Mesenteric fat pad (tissue), 1 donor: ENCODE measurements at places on chromosomes 2 and 18. TPM values are rescaled to one million over a fixed set of nuclear protein-coding genes. Genes with fewer than 3 reads are reported as not detected.
A peak's percentile ranks its signal among the peaks of the same experiment; 100 is the strongest.

The SCYGR4 gene
- total RNA-seq = not detected

DNA sequence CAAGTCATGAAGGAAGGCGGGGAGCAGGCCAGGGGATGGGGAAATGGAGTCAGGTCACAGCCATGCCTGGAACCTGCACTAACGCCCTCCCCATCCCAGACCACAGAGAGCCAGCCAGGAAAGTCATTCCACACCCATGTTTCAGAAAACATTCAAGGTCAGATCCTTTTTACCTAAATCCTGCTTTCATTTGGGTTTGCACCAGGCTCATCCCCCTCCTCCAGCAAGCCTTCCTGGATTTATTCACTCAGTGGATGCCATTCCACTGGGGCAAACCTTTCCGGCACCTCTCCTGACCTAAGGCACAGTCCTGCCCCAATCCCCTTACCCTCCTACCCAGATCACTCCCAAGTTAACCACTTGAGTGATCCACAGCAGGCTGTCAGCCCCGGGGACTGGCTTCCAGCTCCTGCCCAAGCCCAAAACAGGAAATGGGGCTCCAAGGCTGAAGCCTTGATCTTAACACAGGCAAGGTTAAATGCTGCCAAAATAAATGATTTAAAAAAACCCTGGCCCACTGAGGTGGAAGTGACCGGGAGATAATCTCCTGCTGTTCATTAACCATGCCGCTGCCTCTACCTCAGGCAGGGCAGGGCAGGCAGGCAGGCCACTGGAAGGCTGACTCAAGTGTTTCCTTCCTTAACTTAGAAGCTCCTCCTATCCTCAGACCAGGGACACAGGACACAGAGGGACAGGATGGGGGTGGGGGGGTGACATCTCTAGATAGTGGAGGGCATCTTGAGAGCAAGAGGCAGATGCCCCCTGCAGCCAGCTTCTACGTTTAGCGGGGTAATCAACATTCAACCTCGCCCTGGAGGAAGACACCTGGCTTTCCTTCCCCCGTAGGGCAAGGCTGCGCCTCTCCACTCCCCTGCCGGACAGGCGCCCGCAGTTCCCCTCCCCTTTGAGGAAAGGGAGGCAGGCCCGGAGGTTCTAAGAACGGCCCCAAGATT lies 1.4 kb downstream of the RAB11FIP5 start:
- DNase-seq = peak; percentile 73

DNA sequence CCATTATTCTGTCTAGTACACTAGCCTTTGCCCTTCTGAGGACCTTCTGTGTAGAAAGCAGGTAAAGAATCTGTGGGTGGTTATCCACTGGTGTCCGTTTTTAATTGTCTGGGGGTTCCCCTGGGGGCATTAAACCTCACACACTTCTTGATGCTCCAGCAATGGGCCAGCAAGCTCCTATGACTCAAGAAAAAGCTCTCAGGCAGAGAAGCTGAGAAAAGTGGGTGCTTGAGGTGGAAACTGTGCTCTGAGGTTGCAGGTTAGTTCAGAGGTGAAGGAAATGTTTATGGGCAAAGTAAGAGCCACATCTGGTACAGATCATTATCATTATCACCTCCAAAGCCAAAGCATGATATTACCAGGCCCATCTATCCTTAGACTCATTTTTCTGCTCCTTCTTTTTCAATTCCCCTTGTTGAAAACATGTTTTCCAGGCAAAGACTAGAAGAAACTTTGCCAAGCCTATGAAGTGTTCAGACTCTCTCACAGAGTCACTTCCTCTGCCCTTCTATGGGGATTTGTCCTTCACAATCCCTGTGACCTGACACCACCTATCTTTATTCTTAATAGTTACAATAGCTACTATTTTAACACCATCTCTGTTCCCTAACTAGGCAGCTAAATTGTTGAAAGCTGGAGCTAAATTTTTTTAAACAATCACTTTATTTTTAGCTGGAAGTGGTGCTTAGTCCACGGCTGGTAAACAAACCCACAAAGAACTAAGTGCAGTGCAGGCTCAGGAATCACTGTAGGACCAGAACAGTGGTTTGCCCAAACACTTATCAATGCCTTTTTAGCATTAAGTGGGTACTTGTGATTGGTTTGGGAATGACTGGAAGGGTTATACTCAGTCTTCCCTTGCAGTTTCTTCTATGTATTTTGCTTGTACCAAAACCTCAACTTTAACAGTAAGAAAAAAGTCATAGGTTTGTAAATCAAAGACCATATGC lies 512.8 kb upstream of the POU3F3 start:
- no peak for DNase-seq

DNA sequence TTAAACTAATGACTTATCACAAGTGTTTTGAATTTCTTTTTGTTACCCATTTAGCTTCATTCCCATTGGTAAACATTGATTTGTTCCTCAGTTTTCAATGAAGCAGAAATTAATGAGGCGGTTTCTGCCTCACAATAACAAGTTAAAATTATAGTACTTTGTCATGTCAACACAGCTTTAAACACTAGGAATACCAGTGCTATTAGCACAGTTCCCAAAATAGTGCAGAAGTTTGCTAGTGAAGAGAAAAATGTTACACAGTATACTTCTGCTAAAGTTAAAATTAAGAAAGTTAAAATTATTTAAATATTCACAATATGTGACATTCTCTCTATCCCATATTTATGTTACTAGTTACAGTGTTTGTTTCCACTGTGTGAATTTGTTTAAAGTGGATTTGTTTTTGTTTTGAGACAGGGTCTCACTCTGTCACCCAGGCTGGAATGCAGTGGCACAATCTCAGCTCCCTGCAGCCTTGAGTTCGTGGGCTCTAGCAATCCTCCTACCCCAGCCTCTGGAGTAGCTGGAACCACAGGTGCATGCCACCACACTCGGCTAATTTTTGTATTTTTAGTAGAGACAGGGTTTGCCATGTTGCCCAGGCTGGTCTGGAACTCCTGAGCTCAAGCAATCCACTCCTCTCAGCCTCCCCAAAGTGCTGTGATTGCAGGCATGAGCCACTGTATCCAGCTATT lies 3.8 kb upstream of the CHN1 start:
- DNase-seq = no peak

DNA sequence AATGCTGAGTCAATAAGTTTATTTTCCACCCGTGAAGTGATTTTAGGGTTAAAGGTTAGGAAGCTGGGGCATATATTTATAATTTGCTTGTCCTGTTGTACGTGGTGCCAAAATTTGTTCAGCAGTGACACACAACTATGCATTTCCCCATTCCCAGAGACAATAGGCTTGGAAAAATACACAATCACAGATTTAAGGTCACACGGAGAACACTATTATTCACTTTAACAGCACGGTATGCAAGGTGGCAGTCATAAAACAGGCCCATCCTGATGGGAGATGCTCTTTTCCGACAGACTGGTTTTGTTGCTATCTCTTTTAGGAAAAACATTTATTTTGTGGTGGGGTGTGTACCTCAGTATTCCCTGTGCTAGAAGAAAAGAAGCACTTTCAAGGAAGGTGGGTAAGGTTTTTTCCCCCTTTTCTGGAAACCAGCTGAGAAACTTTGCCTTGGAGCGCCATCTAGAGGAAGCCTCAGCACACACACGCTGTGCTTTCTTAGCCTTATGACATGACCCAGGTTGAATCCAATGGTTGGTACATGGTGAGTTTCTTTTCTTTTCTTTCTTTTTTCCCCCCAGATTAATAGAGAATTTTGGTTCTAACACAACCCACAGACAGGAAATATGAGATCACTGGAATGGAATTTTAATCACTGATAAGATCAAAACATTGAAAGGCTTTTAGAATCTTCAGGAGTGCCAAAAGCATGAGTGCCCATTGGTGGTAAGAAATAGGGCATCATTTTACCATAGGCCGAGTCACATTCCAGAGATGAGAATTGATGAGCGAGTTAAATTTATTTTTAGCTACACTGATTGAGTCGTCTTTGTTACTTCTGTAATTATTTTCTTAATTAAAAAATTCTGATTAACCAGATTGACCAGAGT lies 332.1 kb downstream of the AGPS start:
- DNase-seq = no peak

DNA sequence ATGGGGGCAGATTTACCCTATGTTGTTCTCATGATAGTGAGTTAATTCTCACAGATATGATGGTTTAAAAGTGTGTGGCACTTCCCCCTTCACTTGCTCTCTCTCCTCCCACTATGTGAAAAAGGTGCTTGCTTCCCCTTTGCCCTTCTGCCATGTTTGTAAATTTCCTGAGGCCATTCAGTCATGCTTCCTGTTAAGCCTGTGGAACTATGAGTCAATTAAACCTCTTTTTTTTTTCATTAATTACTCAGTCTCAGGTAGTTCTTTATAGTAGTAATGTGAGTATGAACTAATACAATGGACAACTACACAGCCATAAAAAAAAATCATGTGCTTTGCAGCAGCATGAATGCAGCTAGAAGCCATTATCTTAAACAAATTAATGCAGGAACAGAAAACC lies 118.5 kb downstream of the CALCRL start:
- DNase-seq = no peak

DNA sequence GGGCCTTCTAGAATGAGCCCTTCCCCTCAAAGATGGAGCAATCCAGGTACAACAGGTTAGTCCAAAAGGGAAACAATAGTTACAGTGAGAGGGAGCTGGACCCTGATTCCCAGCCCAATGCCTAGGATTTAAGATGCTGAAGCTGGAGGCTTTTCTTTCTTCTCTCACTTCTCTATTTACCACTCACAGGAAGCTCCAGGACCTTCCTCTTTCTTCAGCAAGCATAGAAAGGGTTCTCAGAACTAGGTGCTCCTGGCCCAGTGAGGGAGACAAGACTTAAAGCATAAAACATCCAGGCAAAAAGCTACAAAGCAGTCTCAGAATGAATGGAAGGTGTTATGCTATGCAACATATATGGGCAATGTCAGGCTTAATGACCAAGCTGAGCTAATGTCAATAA lies 279.0 kb downstream of the SRBD1 start:
- DNase-seq = no peak
